ENCODE measurements at places on chromosomes 2 and 18.

GRCh38 chr2:163407296-163407695 lies 328.5 kb downstream of the FIGN start:
- no peak for DNase-seq

DNA sequence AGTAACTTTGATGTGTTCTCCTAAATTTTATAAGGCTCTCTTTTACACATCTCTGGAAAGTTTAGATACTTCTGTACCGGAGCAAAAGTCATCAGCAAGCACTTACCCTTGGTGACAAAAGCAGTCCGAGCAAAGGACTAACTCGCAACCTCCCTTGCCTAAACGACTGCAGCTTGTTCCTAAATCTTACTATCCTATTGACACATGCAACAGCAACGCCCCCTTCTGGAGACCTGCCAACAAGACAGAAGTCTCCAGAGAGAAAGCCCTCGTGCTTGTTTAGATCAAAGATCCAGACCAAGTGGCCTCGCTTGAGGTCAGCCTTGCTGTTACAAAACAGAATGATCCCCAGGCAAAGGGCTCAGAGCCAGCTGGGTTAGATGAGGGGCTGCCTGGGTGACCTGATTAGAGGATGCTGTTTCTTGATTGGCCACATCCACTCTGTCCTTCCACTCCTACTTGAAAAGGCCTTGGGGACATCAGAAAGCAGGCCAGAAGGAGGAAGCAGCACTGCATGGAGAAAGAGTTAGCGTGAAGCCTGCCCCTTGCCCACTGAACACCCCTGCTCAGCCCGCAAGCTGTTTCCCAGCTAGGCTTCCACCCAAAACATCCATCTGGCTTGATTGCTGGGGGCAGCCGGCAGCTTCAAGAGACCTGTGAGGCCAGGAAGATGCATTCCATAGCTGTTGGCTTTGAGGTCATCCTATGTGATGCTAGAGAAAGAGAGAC lies 94.3 kb downstream of the HNRNPLL start:
- peak; percentile 37 for DNase-seq

DNA sequence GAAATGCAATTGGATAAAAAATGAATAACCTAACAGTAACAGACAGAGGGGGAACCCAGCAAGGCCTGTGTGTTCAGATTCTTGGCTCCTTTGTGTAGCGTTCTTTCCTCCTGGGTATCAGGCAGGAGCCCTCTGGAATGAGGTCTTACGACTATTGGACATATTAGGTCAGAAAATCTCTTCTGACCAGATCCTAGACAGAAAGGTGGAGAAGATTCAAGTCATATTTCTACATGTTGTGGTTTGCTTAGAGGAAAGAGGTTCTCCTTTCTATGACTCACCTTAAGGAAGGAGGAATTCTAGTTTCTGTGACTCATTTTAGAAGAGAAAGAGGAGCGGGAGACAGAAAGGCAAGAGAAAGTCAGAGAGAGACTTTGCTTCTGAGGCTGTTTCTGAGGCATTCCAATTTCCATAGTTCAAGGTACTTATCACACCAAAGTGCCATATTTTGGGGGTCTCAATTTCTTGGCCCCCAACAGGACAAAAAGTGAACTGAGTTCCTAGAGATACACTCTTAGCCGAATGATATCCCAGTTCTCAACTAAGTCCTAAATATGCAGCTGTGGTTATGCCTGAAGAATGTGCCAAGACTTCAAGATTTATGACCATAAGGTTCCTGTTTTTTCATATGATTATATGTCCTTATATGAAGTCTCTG lies 618.6 kb downstream of the ZEB2 start:
- no peak for DNase-seq

GRCh38 chr18:79147014-79147413 lies 77.8 kb downstream of the ATP9B start:
- DNase-seq: no peak

DNA sequence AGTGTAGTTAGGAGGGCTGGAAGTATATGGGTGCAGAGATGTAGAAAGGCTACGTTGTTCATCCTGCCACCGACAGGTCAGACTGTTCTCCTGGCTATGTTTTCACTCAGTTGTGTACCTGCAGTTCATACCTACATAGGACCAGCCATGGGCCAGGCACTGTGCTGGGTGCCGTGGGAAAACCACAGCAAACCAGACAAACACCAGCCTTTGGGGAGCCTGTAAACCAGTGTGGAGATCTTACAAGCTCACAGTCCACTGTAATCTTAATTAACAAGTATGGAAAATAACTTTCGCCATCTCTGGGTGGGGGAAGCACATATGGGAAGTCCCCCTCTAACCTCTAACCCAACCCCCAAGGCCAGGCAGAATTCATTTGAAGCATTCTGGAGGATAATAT lies 12.7 kb downstream of the NCK2 start:
- DNase-seq: no peak

GRCh38 chr2:241534701-241535375 lies 23.7 kb upstream of the BOK start:
- no peak for DNase-seq

- no peak for DNase-seq
These were observed 134.2 kb upstream of the NOL4 start for GRCh38 chr18:34358923-34359322.

DNA sequence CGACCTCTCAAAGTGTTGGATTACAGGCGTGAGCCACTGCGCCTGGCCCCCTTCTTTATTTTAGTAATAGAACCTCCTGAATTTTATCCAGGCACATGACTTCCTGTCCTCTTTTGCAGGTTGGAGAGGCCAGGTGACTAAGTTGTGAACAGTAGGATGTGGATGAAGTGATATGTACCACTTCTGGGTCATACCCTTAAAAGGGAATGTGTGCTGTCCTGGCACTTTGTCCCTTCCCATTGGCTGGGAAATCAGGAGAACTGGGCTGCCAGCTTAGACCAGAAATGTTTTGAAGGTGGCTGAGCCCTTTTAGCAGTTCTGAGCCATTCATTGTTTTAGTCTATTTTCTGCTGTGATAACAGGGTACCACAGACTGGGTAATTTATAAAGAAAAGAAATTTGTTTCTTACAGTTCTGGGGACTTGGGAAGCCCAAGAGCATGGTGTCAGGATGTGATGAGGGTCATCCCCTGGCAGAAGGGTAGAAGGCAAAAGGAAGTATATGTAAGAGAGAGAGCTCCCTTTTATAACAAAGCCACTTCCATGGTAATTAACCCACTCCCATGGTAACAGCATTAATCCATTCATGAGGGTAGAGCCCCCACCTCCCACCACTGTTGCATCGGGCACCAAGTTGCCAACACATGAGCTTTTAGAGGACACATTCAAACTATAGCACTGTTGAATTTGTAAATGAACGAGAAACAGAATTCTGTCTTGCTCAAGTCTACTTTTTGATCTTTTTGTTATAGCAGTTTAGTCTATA lies 79.1 kb downstream of the TTC27 start:
- no peak for DNase-seq

DNA sequence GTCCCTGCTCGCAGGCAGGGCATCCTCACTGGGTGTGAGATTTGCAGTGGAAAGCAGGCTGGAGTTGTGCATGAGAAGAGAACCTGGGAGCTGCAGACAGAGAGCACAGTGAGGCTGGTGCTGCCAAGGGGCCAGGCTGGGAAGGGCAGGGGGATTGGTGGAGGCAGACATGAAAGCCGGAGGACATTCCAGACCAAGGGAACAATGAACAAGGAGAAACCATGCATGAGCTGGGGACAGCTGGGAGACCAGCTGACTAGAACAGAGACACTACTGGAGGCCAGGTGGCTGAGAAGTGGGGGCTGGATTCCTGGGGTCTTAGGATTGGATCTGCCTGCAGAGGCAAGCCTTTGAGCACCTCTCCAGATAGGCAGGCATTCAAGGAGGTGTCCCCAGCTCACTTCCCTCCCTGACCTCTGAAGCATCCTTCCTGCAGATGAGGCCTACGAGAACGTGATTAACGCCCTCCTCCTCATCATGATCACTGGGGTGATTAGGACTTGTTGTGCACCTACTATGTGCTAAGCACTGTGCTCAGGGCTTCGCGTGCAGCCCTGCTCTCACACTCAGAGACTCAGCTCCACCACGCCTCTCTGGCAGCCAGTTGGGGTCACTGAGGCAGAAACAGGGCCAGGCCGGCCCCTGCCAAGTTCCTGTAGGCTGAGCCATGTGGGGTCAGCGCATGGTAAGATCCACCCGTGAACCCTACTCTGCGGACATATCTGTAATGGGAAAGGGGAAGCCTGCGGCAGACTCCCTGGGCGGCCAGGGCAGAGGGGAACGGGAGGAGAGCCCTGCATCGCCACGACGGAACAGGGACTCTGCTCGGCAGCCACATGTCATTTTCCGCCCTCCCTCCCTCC lies 74.8 kb upstream of the SLC66A3 start:
- DNase-seq: no peak

DNA sequence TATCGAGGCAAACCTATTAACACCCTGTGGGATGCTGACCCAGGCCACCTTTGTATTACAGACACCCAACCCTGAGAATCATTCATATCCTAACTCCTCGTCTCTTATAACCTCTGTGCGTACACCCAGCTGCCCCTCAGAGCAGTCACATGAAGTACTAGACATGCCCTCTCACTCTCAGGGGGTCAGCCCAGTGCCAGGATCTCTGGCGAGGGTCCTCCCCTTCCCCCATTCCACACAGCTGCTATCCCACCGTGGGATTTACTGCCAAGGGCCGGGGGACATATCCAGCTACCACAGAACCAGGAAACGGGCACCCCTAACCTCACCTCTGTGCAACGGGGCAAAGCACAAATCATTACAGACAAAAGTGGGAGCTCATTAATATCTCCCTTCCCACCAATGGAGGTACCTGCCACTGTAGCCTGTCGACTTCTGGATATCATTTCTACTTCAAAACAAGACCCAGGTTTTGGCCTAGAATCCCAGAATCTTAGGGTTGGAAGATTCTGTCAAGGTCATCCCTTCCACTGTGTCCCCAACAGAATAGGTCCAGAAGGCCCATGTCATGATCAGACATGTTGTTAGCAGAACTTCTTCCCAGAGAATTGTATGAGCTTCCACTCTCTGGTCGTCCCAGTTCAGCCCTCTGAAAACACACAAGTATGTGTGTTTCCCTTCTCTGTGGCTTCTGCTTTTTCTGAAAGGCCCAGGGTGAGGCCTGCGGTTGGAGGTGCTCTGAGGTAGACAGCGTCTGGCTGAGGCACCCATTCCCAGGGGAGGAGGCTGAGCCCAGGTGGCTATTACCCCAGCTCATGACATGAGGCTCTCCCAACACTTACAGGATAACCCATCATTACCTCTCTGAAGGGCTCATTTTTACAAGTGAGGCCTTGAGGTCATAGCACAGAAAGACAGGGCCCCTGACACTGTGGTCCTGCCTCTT lies 1.7 kb downstream of the TMBIM1 start:
- DNase-seq: no peak

DNA sequence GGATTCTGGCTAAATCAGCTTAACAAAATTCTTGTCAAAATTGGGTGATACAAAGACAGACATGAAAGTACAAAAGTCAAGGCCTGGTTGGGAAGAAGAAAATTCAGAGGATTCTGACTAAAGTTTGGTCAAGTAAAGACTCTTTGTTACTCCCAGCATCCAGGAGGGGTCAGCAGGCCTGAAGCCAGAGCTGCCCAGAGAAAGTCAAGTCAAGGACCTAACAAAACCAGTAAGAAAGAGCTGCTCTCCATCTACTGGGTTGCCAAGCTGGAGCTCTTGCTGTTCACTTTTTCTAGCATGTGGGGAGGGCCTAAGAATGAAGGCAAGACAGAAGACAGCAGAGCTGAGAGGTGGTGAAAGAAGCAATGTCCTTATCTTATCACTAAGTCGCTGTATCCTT lies 143.3 kb downstream of the C1D start:
- DNase-seq: no peak

- DNase-seq: peak; percentile 77
These were observed 12.8 kb downstream of the SLC30A3 start for GRCh38 chr2:27249891-27250651.

DNA sequence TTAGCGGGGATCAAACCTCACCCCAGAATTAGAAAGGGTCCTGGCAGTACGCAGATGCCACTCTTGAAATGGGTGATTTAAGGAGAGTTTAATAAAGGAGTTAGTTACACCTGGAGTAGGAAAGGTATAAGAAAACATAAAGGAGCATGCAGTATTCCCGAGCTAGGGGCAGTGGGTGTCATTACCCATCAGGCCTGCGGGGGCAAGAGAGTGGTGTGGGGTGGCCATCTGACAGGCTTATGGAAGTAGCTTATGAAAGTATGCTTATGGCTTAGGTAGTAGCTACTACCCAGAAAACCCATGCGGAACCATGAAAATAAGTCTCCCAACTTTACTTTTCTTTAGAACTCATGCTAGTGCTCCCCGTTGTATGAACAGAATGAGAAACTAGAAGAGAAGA lies 568.9 kb upstream of the ACVR2A start:
- DNase-seq: no peak

DNA sequence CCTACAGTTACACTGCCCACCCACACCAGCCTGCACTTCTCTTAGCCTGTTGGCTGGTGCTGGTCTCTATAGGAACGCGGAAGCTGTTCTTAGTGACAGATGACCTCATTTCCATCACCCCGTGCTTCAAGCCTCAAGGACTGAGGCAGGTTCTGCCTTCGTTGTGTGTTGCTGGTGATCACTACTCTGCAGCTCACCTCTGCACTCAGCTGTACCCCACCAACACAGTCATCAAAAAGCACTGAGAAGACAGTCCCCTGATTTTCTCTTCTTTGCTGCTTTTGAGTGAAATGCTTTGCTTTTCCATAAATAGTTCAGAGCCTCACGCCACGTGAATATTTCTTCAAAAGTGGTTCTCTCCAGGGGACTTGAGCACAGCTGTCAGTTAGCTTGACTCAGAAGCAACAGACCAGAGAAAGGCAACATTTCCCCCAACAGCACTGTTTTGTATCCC lies 225.7 kb upstream of the CCDC150 start:
- DNase-seq: no peak

DNA sequence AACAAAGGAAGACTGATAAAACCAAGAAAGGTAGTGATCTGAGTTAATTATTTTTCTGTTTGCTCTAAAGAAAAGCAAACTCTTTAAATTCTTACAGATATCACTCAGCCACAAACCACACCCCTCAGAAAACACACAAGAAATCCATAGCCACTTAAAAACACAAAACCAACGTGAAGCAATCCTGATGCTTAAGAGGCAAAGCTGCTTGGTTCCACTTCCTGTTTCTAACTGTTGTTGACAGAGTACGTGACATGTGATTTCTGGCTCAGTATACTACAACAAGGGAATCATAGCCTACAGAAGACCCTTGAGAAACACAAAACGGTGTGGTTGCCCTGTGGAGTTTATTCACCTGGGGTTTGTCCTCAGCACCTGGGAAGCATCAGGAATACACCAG lies 240.9 kb upstream of the APCDD1 start:
- DNase-seq: no peak

- no peak for DNase-seq
These were observed 613.5 kb upstream of the SETBP1 start for GRCh38 chr18:44067186-44067585.

- DNase-seq: no peak
These were observed 113.1 kb downstream of the ICOS start for GRCh38 chr2:204049635-204050034.

GRCh38 chr18:80096032-80096565 lies 13.0 kb upstream of the ADNP2 start:
- DNase-seq: no peak

GRCh38 chr2:229873123-229873581 lies 48.7 kb downstream of the TRIP12 start:
- DNase-seq: no peak

GRCh38 chr2:224930124-224930523 lies 112.1 kb downstream of the DOCK10 start:
- no peak for DNase-seq
